ENCODE measurements at places on chromosomes 3 and 15.

DNA sequence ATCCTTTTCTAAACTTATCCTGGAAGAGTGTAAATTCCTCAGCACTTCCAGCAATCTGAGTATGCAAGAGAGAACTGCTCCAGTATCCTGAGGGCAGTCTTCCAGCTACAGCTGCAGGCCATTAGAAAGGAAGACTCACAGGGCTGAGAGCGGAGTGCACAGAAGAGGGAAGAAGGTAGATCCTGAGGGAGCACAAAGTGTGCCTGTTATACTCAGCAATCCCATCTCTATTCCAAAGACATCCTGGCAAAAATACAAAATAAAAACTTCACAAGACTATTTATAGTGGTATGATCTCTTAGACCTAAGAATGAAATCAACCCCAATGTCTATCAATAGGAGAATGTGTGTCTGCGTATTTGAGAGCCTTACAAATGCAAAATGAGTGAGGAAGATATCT lies 292.0 kb downstream of the ZIC1 start:
- DNase-seq, result no peak

DNA sequence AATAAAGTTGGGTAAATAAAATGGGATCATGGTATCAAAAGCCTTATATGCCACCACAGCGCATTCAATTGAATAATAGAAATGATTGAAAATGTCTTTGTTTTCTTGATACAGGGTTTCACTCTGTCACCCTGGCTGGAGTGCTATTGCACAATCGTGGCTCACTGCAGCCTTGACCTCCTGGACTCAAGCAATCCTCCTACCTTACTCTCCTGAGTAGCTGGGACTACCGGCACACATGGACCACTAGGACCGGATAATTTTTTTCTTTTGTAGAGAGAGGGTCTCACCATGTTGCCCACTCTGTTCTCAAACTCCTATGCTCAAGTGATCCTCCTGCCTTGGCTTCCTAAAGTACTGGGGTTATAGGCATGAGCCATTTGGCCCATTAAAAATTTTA lies 33.8 kb upstream of the BBX start:
- no peak for DNase-seq

DNA sequence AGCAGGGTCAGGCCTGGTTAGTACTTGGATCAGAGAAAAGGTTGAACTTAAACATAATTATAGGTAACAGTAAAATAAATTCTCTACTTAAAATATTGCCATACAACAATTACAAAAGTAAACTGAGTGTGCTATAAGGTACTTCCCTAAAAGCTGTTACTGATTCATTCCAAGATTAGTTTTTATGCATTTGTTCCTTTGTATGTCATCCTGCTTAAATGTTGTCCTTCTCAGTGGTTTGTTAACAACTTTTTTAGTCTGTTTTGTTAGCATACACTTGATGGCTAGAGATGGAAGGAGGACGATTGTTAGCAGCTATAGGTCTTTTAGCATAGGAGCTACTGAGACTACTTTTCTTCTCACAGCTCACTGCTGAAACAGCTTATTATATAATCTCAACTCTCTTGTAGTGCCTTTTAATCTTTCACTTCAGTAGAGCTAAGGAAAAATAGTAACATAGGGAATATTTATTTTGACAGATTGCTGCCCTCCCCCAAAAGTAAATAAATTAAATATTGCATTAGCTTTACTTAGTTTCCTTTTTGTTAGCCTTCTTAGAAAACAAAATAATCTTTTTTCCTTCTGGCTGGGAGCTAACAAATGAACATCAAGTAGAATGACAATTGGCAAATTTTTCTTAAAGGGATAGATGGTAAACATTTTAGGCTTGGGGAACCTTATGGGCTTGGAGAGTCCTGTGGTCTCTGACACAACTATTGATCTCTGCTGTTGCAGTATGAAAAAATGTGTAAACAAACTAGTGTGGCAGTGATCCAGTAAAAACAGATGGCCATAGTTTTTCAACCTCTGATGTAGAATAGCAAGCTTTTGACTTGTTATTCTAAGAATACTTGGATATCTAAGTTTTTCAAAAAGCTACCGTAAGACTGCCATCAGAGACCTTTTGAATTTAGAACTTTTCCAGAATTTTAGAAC lies 39.5 kb downstream of the USP8 start:
- no peak for DNase-seq

- DNase-seq, result peak; percentile 56
Measured at GRCh38 chr3:187319699-187320302, 28.3 kb upstream of the MASP1 start.

- no peak for DNase-seq
Measured at GRCh38 chr3:152770296-152770695, 64.6 kb upstream of the P2RY1 start.

- no peak for DNase-seq
Measured at GRCh38 chr3:124345845-124346244, 353.9 kb upstream of the ROPN1 start.

- no peak for DNase-seq
Measured at GRCh38 chr3:124653071-124653796, 77.0 kb upstream of the UMPS start.

- no peak for DNase-seq
Measured at GRCh38 chr15:78727561-78727960, 83.7 kb downstream of the ADAMTS7 start.

DNA sequence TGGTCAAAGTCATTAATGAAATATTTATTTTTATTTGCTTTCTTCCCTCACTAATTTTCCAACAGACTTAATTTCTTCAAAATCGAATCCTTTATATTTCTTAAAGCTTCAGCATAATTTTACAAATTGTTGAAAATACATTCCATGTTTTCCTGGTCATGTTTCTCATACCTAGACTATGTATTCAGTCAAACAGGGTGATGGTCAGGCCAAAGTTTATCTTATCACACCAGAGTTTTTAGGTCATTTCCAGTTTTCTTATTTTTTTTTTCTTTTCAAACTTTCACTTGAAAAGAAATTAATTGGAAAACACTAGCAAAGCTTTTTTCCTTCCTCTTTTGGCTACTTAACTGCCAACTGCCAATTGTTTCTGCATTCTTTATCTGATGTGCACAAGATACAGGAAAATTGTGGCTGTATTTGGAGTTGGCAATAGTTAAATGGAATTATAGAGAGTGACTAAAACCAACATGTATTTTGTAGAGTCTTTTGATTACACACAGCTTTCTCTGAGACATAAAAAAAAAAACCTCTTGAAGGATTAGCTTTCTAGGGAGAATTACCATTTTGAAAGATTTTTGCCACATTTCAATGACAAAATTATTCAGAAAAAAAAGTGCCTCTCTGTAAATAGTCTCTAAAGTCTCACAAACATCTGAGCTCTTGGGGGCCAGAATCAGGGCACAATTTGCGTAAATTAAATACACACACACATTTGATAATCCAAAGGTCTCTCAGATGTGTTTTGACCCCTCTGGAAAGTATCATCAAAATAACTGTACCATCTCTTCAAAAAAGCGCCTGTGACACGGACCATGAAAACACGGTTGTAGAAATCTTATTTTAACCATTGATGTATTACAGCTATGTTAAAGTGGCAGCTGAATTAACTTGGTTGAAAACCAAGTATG lies 603.2 kb upstream of the KCNMB2 start:
- no peak for DNase-seq

DNA sequence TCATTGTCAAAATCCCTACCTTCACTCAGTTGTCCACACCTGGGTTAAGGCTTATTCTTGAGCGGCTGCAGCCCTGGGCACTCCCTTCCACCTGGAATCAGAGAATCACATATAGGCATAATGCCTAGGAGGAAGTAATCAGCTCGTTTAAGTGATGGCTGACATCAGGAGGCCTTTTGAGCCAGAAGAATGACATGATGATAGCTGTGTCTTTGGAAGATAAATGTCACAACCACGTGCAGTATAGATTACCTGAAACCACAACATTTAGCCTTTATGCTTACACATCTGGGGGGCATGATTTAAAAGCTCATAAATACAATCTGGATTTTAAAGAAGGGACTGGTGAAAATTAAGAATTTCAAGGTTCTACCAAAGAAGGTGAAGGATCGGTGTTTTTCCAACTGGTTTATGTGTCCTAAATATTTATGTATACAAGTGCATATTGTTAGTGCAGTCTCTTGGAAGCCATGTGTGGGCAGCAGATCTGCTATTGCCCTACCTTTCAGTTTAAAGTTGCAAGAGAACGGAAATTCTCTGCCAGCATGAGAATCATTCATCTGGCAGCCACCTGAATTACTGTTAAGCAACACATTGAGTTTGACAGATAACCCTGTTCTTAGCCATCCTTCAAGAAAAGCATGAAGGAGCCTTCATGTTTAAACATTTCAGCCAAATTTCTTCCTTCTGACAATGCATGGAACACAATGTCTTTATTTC lies 163.4 kb upstream of the NR2E3 start:
- no peak for DNase-seq
